ENCODE measurements at places on chromosomes 2 and 18.

- no peak for DNase-seq
Measured at GRCh38 chr2:149112713-149113112, 74.2 kb downstream of the LYPD6B start.

DNA sequence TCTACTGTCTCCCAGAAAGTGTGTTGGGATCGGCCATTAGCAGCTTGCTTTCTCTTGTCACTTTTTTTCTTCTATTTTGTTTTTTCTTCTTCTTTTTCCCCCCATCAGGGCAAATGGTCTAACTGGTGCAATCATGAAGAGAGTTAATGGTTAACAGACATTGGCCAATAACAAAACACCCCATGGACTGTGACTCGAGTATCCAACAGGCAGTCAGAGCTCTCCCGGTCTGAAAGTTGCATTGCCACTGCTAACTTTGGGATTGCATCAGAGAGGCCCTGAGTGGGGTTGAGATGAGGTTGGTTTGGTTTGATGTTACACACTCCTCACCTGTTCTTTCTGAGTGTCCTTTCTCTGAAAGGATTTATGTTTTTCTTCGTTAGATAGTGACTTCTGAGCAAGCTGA is 12.9 kb upstream of the SNORC start:
- no peak for DNase-seq

GRCh38 chr2:178707476-178707875 is 99.7 kb downstream of the TTN start:
- no peak for DNase-seq

- no peak for DNase-seq
Measured at GRCh38 chr2:146481629-146482028, 1363.2 kb upstream of the ACVR2A start.

DNA sequence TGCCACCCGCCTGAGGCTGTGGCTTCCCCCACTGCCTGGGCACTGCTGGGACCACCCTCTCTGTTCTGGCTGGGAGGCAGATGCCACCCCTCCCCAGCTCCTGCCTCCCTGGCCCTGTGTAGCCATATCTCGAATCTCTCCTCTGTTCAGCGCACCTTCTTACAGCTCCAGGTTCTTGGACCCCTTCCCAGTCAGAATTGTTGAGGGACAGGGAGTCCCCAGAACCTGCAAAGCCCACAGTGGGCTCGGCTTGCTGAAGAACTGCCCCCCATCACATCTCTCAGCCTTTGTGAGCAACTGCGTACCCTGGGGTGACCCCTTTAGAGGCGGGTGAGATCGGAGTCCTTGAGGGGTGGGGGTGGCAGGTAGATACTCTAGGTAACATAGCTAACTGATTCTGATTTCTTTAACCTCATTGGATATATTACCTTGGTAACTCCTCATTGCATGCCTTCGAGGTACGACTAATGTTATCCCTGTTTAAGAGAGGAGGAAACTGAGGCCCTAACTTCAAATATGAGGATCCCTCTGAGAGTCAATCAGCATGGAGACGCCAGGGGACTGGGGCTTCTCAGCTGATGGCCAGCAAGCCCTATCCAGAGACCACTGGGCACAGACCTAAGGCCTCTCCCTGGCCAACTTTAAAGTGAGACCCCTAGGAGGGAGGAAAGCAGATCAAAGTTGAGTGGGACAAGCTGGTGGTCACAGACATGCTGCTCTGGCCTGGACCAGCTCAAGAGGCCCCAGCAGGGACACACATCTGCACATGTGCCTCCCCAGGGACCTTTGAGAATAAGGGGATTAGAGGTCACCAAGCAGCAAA is 101.3 kb downstream of the CAPN13 start:
- DNase-seq: no peak

DNA sequence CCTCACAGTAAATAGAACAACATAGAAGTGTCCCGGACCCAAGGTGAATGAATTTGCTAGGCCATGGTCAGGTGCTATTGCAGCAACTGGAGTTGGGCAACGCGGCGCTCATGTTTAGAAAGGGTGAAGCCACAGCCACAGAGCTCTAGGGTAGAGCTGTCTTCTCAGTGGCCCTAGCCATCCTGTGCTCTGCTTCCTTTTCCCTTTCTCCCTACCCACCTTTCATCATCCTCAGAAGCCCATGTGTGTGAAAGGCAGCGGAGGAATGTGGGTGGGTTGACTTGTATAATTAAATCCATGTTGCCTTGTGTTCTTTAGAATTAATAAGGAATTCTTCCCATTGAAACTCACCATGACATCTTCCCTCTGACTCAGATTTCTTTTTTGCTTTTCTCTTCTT is 336.7 kb downstream of the OSR1 start:
- no peak for DNase-seq

DNA sequence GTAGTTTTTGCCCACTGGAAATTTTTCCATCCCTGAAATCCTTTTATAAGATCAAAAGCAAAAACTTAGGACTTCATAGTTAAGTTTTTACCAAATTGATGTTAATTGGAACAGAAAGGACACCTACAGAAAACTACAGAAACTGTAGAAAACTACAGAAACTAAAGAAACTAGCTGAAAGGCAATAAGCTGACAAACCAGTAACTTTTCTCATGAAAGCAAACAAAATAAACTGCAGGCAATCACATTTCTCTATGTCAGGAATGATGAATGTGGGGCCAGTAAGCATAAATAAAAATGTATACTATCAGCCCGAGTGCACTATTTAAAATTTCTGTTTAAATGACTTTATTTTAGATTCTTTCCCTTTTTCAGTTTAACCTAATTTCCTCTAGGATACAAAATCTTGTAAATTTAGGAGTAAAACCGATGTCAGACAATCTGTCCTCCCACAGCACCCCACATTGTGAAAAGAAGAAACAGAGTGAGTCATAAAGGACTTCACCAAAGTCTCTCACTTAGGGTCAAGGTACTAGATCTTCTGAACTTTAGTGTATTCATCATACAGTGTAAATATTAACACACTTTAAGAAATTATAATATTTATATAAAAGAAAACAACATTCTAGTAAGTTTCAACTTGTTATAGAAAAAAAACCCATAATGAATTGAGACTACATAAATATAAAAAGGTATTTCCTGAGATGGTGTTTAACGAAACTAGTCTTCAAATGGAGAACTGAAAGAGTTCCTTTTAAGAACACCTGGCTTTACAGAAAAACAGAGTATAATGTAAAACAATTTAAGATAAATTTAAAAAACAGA is 46.6 kb downstream of the USP40 start:
- no peak for DNase-seq

DNA sequence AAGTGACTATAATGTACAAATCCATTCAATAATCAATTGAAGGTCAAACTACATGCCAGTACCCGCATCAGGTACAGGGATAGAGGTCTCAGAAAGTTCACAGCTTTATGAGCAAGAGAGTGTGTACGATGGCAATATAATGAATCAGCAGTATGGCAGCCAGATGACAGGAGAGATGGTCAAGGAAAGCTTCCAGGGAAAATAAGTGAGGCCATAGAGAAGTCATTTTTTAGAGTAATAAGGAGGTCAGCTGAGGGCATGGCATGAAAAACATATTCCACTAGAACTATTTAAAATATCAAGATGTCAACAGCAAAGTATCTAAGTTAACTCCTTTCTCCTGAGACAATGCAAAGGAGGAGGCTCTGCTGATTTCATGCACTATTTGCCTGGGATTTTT is 108.0 kb downstream of the SLC8A1 start:
- DNase-seq: no peak

- DNase-seq: no peak
Measured at GRCh38 chr18:21191596-21192307, 50.3 kb upstream of the GREB1L start.

DNA sequence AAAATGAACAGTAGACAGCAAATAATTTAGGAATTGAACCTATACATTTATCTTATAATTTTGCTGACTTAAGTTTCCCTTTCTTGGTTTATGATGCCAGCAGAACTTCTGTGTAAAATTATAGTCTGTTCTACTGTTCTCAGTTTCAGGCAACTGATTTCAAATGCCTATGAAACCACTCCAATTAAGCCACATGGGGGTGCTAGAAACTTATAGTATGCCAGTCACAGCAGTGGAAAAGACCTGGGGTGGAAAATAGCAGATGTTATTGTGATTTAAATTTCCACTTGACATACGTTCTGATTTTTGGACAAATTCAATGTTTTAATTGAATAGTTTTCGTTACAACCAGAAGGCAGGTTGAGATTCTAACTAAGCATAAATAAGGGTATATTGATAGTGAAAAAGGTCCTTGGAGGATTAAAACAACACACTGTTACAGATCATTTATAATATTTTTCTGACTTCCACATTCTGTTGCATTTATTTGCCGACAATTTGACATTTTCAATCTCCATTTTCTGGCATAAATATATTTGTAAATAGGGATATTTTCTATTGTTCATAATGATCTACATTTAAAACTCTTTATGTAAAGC is 61.4 kb downstream of the CPS1 start:
- DNase-seq: peak; percentile 90

- DNase-seq: no peak
Measured at GRCh38 chr2:169294001-169294675, 68.2 kb downstream of the LRP2 start.

GRCh38 chr2:61045999-61046398 is 19.7 kb upstream of the SANBR start:
- no peak for DNase-seq

DNA sequence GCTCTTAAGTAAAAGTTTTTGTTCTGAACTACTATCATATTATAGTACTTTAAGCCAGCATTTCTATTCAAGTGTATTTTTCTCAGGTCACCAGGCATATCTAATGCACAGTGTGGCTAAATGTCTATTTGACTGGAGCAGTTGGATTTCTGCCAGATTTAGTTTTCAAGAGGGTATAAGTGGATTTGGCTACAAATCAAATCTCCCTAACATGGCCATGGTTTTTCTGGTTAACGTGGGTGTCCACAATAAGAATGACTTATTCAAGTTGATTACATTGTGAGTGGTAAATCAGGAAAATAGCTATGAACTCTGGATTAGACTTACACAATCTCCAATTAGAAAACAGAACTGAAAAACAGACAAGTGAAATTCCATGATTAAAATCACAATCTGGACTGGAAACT is 5.7 kb upstream of the CHN1 start:
- DNase-seq: peak; percentile 36

GRCh38 chr2:232574674-232575403 is 24.4 kb downstream of the EIF4E2 start:
- DNase-seq: no peak

- DNase-seq: no peak
Measured at GRCh38 chr2:224952936-224953657, 89.2 kb downstream of the DOCK10 start.

DNA sequence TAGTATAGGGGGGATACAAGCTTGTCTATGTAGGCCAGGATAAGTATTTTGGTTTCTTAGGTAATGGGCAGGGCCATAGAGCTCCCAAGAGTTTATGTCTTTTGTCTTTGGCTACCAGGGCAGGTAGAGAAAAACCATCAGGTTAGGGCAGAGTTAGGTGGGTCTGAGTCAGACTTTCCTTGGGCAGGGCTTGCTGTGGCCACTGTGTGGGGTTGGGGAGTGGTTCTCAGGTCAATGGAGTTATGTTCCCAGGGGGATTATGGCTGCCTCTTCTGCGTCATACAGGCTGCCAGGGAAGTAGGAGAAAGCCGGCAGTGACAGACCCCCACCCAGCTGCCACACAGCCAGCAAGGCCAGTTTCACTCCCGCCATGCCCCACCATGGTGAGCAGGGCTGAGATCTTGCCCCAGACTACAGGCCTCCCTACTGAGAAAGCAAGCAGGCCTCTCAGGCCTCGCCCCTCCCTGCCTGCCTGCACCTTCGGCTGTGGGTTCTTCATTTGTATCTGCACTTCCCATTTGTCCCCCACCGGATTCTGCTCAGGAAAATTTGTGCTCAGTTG is 55.5 kb downstream of the RPIA start:
- DNase-seq: no peak

DNA sequence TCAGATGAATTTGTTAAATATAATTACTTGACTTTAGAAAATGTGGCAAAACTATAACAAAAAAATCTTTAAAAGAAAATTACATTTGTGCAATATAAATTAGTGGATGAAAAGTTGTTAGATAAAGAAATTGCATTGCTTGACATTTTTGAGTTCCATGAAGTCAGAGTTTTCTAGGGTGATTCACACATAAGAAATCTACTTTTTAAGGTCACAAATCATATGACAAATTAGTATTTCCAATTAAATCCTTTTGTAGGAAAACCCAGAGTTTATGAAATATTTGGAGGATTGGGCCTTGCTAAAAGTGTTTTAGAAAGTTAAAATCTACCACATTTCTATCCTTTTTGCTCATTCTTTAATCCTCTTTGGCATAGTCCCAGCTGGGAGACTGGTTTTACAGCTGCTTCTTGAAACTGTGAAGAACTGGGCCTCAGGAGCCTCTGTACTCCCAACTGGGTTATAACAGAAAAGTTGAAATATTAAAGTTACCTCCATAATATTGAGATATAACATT is 289.2 kb downstream of the LRRTM4 start:
- no peak for DNase-seq

GRCh38 chr18:48335829-48336228 is 73.4 kb downstream of the ZBTB7C start:
- DNase-seq: no peak

- DNase-seq: peak; percentile 42
Measured at GRCh38 chr2:23596316-23596885, 211.4 kb downstream of the KLHL29 start.

- DNase-seq: no peak
Measured at GRCh38 chr2:31430439-31431165, 16.1 kb upstream of the XDH start.

GRCh38 chr18:44945888-44946401 is 265.3 kb downstream of the SETBP1 start:
- peak; percentile 74 for DNase-seq

- DNase-seq: no peak
Measured at GRCh38 chr18:49227441-49228165, 232.8 kb downstream of the DYM start.

GRCh38 chr2:128520340-128520739 is 201.7 kb upstream of the HS6ST1 start:
- DNase-seq: no peak

DNA sequence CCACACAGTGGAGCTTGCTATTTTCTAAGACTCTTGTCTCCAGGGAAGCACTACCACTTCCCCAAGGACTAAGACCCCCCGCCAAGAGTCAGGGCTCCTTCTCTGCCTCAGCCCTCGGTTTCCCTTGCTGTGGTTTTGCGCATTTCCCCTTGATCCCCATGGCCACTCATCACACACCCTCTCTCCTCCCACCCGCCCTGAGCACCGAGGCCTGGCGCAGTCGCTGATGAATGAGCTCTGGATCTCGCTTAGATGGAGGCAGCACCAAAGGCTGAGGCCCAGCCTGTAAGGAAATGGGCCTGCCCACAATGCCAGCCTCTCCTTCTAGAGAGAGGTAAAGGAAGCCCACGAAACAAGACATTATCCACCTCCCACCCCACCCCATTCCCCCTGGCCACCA is 96.9 kb downstream of the TNS1 start:
- no peak for DNase-seq

- DNase-seq: peak; percentile 14
Measured at GRCh38 chr2:117087535-117088291, 726.8 kb upstream of the DDX18 start.

GRCh38 chr2:60936757-60937156 is 55.4 kb downstream of the REL start:
- peak; percentile 18 for DNase-seq

Data from brain (organoid and tissue), 16 donors.